CD8-positive, alpha-beta memory T cell (primary cell): ENCODE measurements at places on chromosomes 1 and 21. TPM values are rescaled to one million over a fixed set of nuclear protein-coding genes. Genes with fewer than 3 reads are reported as not detected.

- DNase-seq: no peak
Observed at GRCh38 chr1:3069491-3070308, 697 bp downstream of the PRDM16 start.

- DNase-seq: no peak
Observed at GRCh38 chr1:8671306-8671917, 146.0 kb downstream of the RERE start.

DNA sequence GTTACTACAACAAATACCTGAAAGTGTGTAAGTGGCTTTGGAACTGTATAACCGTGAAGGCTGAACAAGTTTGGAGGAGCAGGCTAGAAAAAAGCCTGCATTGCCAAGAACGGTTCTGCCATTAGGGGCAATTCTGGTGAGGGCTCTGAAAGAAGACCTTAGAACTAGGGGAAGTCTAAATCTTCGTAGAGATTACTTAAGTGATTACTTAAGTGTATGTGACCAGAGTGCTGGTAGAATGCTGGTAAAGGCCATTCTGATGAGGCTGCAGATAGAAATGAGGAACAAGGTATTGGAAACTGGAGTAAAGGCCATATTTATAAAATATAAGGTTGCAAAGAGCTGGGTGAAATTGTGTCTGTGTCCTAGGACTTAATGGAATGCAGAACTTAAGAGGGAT lies 158.0 kb downstream of the CLIC6 start:
- DNase-seq: no peak

C1orf185 gene
- total RNA-seq: not detected

- no peak for DNase-seq
Observed at GRCh38 chr1:53372501-53372951, 44.7 kb upstream of the LRP8 start.

ADGRL4 gene
- total RNA-seq: not detected

DNA sequence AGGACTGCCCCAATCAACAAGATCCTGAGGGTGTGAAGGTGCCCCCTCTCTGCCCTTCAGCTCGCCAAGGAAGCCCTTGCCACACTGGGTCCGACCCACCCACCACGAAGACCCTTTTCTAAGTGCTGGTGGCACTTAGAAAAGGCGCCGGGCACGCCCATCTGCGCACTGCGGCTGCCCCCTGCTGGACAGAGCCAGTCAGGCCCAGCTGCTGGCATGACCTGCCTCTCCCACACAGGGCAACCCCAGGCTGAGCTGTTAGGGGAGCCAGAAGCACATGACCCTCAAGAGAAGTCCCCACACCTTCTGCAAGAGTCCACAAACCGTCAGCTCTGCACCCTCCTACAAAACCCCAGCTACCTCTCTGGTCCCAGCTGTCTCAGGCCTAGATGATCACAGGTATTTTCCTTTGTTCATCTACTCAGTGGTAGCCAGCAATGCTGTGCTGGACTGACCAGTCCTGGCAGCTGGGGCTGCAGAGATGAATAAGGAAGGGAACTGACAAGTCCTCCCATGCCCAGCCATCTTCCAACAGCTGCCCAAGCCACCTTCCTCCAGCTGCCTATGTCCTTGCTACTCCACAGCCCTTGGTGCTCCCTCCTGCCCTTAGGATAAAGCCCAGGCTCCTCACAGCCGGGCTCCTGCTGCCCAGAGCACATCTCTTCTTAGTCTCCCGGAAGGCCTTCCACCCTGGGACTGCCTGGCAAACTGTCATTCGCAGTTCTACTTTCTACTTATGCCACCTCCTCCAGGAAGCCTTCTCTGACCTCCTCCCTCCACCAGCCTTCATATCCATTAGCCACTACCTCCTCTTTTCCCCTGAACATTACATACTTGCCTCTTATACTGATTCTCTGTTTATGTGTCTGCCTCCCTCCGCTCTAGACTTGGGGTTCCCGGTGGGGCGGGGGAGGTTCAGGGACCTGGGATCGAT lies 39.8 kb upstream of the ZC3H12A start:
- peak; percentile 54 for DNase-seq

DNA sequence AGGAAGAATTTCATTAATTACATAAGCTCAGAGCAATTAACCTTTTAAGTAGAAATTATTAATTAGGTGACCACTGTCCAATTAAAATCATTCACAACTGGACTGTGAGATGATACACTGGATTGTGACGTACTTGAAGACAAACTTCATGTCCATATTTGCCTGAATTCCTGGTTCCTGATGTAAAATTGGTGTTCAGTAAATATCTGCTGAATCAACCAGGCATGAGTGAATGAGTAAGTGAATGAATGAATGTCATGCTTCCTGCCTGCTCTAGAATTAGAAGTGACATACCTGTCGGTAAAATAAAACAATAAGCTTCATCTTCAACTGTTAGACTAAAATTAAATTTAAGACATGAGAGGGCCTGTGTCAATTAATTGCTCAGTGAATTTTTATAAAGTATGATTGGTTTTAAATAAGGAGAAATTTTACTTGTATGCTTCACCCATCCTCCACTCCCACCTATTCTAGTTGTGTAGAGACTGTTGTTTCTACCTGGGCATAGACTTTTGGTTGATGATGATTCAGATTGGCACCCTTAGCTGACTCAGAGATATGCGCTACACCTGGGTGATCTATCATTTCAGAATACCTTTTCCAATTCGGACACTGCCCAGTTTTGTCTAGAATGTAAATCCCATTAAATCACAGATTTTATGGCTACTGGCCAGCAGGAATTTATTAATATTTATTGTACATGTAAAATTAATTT lies 56.9 kb upstream of the PTGS2 start:
- no peak for DNase-seq

CR1L gene
- not detected for total RNA-seq

DNA sequence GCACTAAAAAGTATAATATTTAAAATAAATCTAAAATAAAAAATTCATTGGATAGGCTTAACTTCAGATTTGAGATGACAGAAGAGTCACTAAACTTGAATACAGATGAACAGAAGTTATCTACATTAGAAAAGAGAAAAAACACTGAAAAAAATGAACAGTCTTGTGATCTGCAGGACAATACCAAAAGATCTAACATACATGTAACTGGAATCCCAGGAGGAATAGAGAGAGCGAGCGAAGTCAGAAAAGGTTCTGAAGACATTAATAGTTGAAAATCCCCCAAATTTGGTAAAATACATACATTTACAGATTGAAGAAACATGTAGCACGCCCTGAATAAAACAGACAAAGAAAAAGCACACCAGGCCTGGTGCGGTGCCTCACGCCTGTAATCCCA lies 21.2 kb downstream of the B3GALNT2 start:
- no peak for DNase-seq

DNA sequence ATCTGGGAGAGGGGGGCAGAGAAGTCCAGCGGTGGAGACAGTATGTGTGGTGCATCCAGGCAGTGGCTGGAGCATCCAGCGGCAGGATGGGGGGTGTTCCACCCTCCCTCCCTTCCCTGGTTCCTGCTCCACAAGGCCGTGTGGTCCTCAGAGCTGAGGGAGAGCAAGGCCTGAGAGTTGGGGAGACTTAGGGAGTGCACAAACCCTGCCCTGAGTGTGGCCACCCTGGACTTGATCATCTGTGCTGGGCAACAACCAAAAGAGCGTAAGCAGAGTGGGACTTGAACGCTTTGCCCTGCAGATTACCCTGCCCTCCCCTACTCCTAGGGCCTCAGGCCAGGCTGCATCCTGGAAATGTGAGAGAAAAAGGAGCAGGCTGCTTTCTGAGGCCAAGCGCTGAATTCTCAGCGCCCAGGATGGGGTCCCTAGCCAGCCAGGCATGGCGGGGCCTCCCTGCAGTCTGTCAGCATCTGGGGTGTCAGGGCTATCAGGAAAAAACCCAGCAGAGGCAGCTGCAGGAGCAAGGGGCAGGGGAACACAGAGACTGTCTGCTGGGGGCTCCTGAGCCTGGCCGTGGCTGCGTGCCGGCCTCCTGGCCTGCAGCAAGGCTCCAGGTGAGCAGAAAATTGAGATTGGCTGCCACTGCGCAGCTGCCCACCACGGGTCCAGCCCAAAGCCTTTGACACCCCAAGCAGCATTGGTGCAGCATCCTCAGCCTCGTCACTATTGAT lies 266.2 kb downstream of the NPHP4 start:
- peak; percentile 22 for DNase-seq

PCP4L1 gene
- not detected for total RNA-seq

GRCh38 chr1:172835834-172836233 lies 176.9 kb downstream of the FASLG start:
- DNase-seq: no peak

GRCh38 chr1:47435506-47436303 lies 2.1 kb upstream of the FOXD2 start:
- DNase-seq: no peak

GRCh38 chr1:152190589-152190988 lies 31.6 kb upstream of the RPTN start:
- no peak for DNase-seq

FBXO2 gene
- total RNA-seq: 1.8 TPM

GRCh38 chr1:204410688-204411450 lies 748 bp downstream of the PPP1R15B start:
- DNase-seq: peak; percentile 17

DNA sequence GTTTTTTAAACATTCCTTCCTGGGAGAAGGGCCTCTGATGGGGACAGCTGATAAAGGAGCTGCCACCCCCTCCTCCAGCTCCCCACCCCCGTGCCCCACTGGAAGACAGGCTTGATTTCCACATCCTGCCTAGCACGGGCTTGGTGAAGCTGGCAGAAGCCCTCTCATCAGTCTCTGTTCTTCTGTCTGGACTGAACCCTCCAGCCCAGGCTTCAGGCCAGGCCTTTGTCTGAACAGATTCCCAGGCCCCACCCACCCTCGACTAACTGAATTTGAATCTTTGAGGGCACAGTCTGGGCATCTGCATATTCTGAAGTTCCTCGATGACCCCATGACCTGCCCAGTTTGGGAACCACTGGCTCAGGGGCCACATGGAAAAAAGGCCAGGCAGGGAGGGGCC lies 75.3 kb downstream of the CD58 start:
- DNase-seq: no peak

- no peak for DNase-seq
Observed at GRCh38 chr1:61490924-61491323, 234.0 kb downstream of the TM2D1 start.

DNA sequence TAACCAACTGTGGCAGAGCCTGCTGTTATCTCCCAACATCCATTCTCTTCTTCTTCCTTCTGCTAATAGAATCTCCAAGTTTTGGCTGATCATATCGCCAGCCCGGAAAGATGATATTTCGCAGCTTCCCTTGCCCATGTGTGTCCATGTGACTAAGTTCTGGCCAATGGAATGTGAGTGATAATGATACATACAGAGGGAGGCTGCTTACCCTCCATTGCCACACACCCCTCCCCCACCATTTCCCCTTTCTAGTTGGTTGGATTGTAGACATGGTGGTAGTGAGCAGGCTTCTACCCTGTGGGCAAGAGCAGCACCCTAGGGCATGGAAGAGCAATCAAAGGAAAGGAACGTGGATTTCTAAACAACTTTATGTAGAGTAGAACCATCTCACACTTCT lies 48.8 kb downstream of the SLC9C2 start:
- DNase-seq: no peak

DNA sequence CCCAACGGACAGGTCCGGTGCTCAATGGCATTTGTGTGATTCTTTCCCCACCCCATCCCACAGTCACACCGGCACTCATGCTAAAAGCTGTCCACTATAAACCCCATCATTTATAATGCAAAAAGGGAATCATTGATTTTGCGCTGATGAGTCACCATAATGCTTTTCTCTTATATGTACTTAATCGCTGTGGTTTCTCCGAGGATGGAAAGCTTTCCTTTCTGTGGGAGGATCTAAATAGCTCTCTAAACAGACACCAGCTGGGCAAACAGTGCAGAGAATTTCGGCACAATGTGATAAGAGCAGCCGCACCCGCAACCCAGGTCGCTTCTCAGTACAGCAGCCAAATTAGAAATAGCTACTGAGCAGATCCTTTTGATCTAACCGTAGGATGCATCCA lies 85.6 kb downstream of the SETD4 start:
- DNase-seq: no peak

DNA sequence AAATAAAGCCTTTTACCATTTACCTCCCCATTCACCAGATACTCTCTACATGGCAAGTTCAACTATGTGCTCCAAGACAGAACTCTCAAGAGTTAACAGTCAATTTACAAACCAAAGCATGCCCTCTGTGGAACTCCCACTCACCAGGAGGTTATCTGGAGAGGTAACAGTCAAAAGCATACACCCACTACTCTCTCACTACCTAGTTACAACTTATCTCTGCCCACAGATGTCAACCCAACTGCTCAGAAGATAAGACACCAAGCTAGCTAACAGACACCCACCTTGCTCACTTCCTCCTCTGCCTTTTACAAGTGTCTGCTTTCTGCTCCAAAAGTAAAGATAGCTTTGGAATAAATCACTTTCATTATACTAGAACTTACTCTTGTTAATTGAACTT lies 131.0 kb downstream of the TRIM33 start:
- no peak for DNase-seq

DNA sequence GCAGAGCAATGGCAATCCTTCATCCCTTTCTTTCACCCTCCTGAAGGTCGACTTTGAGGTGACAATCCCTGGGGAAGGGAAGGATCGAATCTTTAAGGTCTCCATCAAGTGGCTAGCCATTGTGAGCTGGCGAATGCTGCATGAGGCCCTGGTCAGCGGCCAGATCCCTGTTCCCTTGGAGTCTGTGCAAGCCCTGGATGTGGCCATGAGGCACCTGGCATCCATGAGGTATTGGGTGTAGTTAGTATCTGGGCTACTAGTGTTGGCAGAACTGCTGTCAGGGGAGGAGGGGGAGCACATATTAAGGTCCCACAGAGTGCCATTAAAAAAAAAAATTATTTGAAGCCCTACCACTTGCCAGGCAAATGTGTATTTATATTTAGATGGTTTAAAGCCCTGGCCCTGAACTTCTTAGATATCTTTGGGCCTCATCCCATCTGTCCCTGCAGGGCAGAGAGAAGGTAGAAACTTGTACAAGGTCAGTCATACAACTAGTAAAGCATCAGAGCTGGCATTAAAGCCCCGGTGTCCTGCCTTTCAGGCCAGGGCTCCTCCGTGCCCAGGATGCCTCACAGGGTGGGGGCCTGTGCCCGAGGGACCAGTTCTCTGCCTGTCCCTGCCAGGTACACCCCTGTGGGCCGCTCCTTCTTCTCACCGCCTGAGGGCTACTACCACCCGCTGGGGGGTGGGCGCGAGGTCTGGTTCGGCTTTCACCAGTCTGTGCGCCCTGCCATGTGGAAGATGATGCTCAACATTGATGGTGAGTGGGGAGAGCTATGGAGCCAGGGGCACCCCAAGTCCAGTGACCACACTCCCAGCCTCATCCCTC lies 10.3 kb downstream of the AGO1 start:
- DNase-seq: no peak

- no peak for DNase-seq
Observed at GRCh38 chr1:117653732-117654492, 48.1 kb downstream of the TENT5C start.
